ENCODE measurements at places on chromosomes 16 and 17.

DNA sequence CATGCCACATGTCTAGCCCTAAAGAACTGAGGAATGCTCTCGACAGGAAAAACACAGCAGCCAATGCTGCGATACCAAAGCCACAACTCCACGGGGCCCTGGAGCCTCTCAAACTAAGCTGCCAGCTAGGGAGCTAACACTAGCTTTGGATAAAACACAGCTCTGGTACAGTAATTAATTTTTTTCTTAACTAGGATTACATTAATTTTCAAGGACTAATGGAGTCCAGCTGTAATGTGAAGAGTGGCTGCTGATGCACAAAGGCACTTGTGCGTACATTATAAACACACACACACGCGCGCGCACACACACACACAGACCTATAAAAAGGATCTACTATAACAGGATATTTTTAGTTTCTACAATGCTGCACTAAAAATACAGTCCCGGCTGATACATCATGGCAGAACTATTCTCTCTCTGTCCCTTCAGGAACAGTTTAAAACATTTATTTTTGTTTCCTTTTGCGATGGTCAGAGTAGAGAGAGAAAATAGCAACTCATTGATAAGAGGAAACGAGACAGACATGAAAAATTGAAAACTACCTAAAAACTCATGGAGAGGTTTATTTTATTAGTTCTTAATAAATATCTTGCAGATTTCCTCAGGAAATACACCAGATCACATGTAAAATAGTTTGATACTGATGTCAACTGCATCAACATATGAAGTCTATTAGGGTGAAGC, 88.5 kb downstream of the SMG6 start:
- no peak for DNase-seq

- DNase-seq: peak; percentile 93
These were observed at the start of gene RNF135 for GRCh38 chr17:30970831-30971567. Gene RNF135 (plus strand): TSS chr17:30971039. CDS start chr17:30971074, 35 bp downstream.

DNA sequence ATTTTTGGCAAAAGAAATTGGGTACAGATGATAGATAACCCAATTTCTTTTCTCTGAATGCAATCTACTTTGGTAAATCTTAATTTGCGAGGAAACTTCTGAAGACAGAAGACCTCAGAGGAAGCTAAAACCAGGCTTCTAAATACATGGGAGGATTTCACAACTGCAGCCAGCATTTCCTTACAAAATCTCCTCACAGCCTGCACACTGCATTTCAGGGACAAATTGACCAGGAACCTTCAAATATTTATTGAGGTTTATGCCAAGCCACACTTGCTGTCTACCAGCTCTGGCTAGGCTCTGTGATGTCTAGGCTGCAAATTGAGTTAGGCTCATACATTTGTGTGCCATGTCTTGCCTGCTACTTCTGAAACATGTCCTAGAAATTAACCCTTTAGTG, 167.3 kb upstream of the CDH5 start:
- no peak for DNase-seq

DNA sequence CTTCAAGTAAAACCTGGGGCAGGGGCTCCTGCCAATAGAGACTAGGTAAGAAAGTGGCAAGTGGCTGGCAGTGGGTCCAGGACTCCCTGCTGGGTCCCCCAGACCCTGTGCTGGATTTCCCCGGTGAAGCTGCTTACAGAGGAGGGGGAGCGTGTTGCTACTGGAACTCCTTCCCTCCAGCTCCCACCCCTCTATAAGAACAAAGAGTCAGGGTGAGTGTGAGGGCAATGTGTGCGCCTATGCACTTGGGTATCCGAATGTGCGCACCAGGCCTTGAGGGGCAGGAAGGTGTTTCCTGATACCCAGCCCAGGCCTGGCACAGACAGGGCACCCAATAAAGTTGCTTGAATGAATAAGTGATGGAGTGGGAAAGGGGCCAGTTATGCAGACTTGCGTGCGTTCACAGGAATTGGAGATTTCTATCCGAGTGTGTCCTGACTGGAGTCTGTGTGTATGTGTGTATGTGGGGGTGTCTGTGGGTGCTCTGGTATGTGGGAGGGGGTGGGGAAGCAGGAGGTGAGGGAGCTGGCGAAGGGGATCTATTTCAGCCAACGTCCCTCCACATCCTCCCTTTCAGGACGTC, 11.7 kb downstream of the NEUROD2 start:
- DNase-seq: no peak

DNA sequence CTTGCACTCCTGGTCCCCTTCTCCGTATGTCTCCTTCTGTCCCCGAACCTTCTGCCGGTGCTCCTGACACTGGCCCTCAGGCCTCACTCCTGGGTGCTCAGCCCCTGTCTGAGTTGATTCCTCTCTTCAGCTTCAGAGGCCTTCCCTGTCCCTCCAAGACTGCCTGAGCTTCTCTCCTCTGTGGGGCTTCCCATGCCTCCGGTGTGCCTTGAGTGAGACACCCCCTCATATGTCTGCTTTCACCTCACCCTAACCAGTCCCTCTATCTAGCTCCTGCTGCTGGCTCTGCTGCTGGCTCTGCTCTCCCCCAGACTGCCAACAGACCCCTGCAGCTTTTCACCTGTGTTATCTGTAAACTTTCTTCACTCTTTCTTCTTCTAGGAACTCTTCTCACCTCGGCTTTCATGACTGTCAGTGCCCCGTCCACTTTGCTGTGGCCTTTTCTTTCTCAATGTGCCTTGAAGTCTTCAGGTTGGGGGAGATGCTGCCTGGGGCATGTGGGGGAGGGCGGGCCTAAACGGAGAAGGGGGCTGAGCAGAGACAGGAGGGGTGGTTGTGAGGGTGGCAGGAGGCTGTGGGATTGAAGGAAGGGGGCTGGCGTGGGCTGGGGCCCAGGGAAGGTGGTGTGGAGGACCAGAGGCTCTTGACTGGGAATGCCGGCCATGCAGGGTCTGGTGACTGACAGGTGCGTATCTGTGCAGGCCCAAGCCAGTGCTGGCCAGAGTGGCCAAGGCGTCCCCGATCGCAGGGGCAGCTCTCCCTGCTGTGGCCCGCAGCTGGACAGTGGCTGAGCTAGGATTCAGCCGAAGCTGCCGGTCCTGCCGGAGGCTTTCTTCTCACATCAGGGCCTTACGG, 81.3 kb downstream of the METRNL start:
- DNase-seq: no peak

DNA sequence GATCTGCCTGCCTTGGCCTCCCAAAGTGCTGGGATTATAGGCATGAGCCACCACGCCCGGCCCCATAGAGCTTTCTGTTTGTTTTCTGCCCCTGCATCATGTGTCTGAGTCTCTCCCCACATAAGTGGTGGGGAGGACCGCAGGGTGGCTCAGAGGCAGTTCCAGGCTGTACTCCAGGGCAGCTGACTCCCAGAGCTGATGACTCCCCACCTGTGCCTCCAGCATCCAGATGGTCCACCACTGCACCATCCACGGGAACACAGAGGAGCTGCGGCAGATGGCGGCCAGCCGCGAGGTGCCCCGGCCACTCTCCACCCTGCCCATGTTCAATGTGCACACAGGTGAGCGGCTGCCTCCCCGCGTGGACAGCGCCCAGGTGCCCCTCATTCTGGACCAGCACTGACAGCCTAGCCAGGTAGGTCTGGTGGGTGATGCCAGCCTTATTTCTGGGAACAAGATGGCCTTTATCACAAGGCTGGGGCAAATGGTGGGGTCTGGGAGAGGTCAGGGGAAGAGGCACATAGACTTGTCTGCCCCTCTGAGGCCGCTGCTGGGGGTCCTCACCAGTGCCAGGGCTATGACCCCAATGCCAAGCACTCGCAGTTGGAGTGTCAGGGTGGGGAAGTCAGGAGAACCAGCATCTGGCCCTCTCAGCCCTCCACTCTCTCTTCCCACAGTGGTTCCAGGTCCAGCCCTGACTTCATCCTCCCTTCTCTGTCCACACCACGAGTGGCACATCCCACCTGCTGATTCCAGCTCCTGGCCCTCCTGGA, 9.4 kb downstream of the SGCA start:
- no peak for DNase-seq

DNA sequence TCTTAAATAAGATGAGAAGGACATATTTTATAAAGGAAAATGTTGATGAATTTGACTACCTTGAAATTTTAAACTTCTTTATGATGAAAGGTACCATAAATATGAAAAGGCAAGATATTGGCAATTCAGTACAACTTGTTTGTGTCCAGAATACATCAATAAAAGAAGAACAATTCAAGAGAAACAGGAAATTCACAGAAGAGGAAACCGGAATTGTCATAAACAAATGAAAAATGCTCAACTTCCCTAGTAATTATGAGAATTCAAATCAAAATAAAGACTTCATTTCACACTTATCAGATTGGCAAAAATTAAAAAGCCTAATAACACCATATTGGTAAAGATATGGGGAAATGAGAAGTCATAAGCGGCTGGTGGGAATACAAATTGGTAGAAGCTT, 54.3 kb downstream of the WSB1 start:
- no peak for DNase-seq

GRCh38 chr16:54242199-54242598, 44.4 kb downstream of the IRX3 start:
- no peak for DNase-seq

- no peak for DNase-seq
These were observed 367.6 kb downstream of the CDH11 start for GRCh38 chr16:64754279-64754678.

DNA sequence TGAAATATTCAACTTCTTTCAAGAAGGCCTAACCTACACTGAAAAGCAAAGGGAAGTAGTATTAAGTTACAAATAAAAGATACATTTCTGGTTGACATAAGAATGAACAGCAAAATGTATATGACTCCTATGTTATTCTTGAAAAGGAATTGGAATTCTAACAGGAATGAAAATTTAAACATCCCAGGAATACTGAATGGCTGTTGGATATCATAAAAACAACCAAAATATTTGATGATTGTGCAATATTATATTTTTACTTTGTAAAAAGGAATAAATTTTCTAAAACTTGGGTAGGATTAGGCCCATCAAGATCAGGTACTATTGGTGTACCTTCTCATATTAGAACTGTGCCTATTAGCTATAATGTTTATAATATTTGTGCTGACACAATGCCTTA, 50.0 kb downstream of the CYB5B start:
- no peak for DNase-seq

DNA sequence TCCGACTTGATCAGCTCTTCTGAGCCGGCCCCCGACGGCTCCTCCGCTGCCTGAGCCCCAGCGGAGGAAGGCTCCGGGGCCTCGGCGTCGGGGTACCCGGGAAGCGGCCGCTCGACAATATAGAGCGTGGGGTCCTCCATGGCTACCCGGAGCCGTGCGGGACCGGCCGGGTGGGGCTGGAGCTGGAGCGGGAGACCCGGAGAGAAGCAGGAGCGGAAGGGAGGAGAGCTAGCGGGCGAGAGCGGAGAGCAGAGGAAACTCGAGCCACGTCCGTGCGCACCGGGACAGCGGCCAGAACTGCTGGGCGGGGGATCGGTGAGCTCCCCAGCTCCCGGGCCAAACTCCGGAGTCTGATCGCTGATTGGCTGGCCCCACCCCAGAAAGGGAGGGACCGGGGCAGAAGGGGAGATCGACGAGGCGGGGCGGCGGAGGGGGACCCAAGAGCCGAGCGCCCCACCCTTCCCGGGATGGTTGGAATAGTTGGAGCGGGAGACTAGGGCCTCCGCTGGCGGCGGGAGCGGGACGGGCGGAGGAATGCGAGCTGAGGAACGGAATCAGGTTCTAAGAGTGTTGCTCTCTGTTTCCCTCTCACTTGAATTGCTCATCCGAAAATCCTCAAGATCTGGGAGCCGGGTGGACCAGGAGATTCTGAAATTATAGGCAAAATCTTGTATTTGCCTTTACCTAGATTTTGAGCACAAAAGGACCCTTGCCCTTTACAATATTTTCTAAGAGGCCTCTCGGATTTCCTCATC, at the start of gene CAVIN1:
Gene CAVIN1 (minus strand): TSS at position 299 of the 755 bp plus-strand sequence. CDS start 159 bp downstream, at position 140.
- peak; percentile 74 for DNase-seq

GRCh38 chr17:40678902-40679522, 14.0 kb upstream of the KRT222 start:
- no peak for DNase-seq

- DNase-seq: peak; percentile 57
These were observed 14.5 kb upstream of the GPRC5C start for GRCh38 chr17:74417178-74418045.

- DNase-seq: no peak
These were observed 328.1 kb downstream of the C16orf95 start for GRCh38 chr16:86988920-86989696.

DNA sequence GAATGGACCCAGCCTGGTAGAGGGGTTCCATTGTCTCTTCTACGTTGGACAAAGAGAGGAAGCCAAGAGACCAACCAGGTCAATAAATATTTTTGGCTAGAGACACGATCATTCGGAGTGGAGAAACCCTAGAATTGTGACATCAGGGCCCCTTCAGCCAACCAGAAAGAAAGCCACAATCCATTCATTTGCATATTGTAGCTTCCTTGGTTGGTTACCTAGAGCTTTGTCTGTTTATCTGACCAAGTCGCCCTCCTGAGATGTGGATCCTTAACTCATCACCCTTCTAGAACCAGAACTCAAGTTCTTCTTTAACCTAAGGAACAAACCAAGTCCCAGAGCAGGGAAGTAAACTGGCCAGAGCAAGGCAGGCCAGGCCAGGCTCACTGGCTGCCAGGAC, at the start of gene CCDC182:
Gene CCDC182 (minus strand): TSS at position 58 of the 400 bp plus-strand sequence. CDS start 27 bp downstream, at position 31.
- no peak for DNase-seq

DNA sequence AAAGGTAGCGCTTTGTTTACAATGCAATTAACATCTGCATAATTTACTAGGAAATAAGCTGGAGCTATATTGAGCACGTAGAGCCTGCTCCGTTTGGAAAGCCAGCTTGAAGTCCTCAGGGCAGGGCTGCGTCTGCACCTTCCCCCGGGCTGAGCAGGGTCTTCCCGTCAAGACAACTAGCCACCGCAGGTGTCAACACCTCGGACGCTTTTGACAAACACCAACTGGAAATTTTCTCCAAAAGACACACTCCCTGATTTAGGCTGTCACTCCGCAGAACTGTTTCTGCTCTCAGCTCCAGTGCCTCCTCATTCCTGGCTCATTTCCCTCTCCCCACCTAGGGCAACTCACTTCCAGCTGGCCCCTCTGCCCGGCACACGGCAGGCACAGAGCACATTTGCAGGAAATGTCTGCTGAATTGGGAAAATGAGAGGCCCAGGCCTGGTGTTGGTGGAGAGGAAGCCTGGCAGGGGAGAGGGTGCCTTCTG, 170.3 kb downstream of the MAF start:
- no peak for DNase-seq

DNA sequence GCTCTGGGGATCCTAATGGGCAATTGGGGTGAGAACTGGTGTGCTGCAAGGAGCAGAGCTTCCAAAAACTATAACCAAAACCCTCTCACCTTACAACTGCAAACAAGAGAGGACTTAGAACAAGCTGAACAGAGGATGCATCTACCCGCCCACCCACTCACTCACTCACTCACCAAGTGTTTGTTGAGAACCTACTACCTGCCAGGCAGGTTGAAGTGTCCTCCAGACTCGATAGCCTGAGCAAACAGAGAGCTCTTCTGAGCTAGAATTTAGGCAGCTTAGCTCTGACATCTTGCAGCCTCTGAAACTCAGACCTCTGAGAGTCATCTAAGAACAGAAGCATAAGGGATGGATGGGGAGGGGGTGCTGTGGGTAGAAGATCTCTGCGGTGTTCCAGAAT, 41.2 kb downstream of the CACNG3 start:
- DNase-seq: no peak

Measured in small intestine (tissue), 16 donors.